ENCODE measurements at places on chromosomes 1 and 21. TPM values are rescaled to one million over a fixed set of nuclear protein-coding genes. Genes with fewer than 3 reads are reported as not detected.

Gene TCHH
- not detected for total RNA-seq

DNA sequence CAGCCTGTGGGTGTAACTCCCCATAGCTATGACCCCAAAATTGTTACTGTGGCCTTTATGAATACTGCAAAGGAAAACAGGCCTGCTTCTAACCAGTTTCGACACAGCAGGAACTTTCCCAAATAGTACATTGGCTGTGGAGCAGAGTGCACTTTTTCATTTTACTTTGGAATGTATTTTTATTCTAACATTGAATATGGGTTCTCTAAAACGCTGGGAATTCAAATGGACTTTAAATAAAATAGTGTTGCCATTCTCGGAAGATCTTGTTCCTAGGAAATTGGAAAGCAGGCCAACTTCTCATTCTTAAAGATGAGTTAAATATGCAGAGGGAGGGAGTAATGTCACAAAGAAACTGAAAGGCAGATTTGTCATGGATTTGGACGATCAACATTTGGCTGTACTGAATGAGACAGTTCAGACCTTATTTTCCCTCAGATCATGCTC lies 39.6 kb upstream of the ARHGAP29 start:
- DNase-seq: no peak

Gene CRYZ
- 14.0 TPM for total RNA-seq

GRCh38 chr1:244210884-244211558 lies 159.9 kb downstream of the ZBTB18 start:
- DNase-seq: peak; percentile 88

Gene PROK1
- not detected for total RNA-seq

GRCh38 chr1:114289306-114289705 lies 135.6 kb upstream of the SYT6 start:
- DNase-seq: no peak

DNA sequence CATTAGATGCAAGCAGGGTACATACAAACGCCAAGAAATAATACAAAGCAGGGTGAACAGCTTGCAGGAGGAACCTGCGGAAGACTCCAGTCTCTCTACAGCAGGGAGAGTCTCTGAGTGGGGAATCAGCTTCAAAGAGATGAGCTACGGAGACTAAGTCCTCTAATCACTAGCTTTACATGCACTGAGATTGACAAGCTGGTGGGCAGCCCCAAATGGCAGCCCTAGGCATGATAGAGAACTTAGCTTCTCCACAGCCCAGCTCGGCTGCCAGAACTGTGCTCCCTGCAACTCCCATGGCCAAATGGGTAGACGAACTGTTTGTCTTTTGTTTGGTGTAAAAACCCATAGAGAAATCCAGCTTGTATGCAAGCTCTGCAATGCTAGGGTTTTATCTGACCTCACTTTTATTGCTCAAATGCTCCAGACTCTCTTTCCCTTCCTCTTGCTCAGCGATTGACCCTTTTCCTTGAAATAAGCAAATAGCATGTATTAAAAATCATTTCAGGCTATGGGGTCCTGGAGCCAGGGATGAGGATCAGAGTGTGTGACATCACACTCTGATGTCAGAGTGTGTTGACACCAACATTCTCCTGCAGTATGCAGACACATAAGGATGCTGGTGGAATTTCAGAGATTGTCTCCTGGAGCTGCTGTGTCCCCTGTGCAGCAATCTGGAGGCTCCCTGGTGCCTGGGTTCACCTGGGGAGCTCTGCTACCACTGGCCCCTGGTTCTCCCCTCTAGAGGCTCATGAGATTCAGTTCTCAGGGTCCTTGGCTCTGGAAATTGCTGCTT lies 238.5 kb downstream of the TTLL7 start:
- no peak for DNase-seq
